Stimulated activated CD4-positive, alpha-beta T cell treated with anti-CD3 and anti-CD28 coated beads, Interleukin-2, amount 100 ng/mL, for 4 hours (primary cell): ENCODE measurements at places on chromosomes 3 and 15.

DNA sequence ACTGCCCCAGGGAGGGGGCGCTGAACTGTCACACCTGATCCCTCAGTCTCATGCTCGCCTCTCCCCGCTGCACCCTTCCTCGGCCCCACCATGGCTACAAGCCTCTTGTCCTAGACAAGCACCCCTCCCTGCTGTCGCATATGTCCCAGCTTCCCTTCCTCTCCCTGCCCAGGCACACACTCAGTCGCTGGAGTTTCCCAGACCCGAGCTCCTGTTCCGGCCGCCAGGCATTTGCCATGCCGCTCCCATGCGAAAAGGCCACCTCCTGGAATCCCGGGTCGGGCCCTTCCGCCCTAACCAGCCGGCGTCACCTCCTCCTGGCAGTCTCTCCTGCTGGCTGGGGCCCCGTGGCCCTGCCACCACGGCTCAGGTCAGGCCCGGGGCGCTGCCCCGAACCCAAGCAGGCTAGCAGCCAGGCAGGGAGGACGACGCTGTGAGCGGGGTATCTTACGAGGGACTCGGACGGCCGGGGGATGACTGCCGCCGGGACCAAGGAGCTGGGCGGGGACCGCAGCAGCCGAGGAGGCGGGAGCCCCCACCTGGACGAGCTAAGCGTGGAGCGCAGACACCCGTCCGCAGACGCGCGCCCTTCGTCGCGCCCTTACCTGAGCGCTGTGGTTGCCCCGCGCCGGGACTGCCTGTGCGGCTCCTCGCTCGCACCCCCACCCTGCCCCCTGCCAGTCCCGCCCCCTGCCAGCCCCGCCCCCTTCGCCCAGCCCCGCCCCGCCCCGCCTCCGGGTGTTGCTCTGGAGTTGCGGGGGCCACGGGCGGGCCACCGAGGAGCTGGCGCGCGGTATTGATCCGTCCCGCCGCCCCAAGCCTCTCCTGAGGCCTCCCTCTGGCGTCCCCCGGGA, at the start of gene ALS2CL:
TSS of gene ALS2CL (minus strand) at position 642 of the 854 bp plus-strand sequence. CDS start 4,239 bp downstream, outside the sequence.
- peak; percentile 60 for DNase-seq

- DNase-seq = no peak
Observed at GRCh38 chr3:28860307-28860706, 420.6 kb upstream of the RBMS3 start.

GRCh38 chr3:186605078-186605477, 7.8 kb upstream of the AHSG start:
- DNase-seq = no peak

- no peak for DNase-seq
Observed at GRCh38 chr15:79623488-79623887, 191.4 kb downstream of the MINAR1 start.

DNA sequence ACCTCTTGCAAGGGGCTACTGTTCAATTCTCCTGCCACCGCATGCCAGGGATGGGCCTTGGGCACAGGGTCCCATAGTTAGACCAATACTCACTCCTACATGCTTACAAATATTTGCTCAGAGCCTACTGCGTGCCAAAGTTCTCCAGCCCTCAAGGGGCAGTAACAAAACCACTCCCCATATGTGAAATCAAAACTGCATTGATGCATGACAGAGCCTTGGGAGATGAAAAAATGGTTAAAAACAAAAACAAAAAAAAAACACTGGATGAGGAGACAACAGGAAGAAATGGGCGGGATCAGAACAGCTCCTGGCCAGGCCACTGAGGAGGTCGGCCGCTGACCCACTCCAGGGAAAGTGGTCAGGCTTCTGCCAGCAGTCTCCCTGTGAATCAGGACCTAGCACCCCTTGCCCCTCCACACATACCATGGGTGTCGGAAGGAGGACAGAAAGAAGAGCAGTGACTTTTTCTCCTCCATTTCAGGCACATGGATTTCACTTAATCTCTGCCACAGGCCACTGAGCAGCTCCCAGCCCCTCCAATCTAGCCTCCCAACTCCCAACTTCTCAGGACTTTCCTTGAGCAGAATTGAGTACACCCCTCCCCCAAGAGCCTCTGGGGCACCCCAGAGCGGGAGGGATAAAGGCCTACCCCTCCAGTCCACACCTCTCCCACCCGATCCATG, 2.8 kb downstream of the PLXNB1 start:
- DNase-seq = no peak

- DNase-seq = no peak
Observed at GRCh38 chr3:134768837-134769236, 26.2 kb upstream of the EPHB1 start.

DNA sequence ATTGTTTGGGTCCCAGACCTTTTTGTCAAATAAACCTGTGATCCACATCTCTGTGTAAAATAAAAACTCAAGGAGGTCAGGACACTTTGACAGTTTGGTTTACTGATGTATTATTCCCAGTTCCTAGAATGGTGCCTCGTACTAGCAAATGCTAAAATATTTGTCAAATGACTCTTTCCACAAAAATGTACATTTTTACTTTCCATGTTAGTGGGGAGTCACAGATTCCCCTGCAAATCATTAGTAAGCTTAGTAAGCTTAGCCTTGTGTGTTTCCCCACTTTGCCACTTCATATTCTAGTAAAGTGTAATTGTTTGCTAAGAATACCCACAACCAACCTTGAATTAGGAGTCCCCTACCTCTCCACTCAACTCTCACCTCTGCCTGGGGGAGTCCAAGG, 2.4 kb upstream of the MAGI1 start:
- DNase-seq = no peak

GRCh38 chr3:195255176-195255500, 15.8 kb downstream of the XXYLT1 start:
- DNase-seq = no peak

- DNase-seq = no peak
Observed at GRCh38 chr3:177195242-177195991, 1.9 kb downstream of the TBL1XR1 start.
